ENCODE measurements at places on chromosomes 1 and 21.
A peak's percentile ranks its signal among the peaks of the same experiment; 100 is the strongest.

DNA sequence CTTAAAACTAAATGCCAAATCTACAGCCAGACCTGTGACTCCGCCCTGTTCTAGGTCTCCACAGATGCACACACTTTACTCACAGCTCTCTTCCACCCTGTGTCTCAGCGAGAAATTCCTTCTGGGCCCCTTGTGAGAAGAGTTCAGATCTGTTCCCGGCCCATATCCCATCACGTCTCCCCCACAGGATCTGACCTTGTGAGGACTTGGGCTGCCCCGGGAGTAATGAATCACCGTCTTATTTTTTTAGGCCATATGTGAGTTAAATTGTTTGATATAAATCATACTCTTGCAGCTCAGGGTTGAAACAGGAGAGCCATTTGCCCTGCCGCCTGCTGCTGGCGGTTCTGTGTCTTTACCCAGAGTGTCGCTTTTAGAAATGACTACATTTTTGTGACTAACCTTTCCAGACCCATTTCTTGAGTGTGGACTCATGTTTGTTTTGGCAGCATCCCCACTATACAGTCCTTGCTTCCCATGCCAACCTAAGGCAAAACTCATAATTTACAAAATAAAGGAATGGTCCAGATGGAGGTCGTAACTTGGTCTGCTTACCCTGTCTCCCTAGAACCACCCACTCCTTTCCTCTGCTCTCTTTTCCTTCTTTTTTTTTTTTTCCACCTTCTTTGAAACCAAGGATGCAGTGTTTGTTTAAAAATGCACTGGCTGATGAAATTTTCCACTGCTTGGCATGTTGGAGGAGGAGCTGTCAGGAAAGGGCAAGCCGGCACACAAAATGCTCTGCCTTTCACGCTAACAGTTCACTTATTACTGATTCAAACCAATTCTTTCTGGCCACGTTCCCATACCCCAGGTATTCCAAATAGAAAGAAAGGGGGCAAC is 98.0 kb upstream of the C1orf105 start:
- DNase-seq, result peak; percentile 78

DNA sequence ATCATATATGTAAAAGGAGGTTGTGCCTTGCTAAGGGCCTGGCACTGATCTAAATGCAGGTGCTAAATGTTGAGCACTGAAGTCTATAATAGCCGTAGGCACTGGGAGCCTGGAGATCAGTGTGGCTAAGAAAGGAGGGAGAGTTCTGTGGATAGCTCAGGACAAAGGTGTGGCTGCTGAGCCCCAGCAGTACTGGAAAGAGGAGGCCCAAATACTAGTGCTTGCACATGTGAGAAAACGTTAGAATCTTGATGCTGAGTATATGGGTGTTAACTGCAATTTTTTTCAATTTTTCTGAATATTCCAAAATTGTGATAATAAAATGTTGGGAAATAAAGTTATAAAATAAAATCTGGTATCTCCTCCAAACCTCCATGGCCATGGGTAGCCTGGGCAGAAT is 62.5 kb upstream of the PTGFRN start:
- DNase-seq, result no peak

DNA sequence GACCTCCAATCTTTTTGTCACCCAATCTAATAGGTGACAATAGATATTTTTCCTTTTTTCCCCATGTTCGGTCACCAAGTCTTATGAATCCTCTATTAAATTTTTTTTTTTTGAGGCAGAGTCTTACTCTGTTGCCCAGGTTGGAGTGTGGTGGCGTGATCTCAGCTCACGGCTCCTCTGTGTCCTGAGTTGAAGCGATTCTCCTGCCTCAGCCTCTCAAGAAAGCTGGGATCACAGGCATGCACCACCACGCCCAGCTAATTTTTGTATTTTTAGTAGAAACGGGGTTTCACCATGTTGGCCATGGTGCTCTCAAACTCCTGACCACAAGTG is 42.5 kb upstream of the MTF1 start:
- no peak for DNase-seq

- no peak for DNase-seq
Measured at GRCh38 chr1:217660353-217661062, 29.4 kb downstream of the SPATA17 start.

- DNase-seq, result no peak
Measured at GRCh38 chr1:175689396-175689795, 54.0 kb downstream of the TNR start.

DNA sequence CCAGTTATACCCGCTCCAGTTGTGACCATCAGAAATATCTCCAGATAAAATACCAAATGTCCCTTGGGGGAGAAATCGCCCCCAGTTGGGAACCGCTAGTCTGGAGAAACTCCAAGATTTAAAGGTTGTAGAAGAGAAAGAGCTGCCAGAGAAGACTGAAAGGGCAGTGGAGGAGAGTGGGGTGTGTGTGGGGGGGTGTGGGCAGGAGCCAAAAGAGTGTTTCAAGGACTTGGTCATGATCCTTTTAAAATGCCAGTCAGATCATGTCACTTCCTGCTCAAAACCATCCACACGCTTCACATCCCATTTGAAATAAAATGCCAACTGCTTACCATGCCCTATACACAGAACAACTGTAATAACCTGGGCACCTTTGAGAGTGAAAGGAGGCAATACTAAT is 3.4 kb upstream of the HEYL start:
- no peak for DNase-seq

DNA sequence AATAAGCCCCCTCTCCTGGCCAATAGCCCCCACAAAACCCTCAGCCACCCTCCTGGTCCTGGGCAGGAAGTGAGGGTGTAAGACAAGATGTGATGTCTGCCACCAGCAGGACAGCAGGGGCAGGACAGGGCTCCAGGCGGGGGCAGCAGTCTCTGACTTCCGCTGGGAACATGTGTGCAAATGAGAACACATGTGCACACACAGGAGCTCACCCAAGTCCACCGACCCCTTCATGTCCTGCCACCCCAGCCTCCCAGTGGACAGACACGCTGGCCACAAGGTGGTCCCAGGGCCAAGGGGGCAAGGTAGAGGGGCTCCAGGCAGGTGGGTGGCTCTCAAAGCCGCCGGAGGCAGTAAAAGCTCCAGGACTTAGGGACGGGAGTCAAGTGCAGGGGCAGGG is 60.1 kb downstream of the KCNAB2 start:
- DNase-seq, result no peak

GRCh38 chr1:77036560-77036959 is 169.3 kb downstream of the ST6GALNAC5 start:
- DNase-seq, result no peak

- DNase-seq, result no peak
Measured at GRCh38 chr21:14833666-14834351, 231.0 kb downstream of the NRIP1 start.

DNA sequence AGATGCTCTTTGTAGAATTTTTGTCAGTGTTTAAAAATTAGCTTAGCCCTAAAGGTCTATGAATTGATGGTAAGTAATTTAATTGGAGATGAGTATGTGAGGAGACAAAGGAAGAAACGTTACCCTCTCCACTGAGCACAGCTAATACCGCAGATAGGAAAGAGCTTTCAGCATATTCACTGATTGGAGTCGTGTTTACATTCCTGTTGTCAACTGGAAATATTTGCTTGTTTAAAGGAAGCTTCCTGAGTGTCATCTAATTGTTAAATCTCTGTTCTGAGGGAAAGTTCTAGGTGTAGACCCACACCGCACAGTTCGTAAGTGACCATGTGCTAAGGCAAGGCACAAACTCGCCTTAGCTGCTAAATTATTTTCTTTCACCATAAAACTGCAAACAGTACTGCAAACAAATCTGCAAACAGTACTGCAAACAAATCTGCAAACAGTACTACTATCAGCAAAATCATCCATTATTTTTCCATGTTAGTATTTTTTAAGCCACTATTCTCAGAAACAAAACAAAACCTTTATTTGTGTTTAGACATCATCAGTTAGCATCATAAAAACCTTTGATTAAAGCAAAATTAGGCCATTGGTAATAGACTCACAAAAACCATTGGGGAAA is 32.6 kb downstream of the TOMM20 start:
- DNase-seq, result no peak
